Left ventricle myocardium inferior (tissue), 1 donor: ENCODE measurements at places on chromosomes 7 and 10. TPM values are rescaled to one million over a fixed set of nuclear protein-coding genes. Genes with fewer than 3 reads are reported as not detected.

DNA sequence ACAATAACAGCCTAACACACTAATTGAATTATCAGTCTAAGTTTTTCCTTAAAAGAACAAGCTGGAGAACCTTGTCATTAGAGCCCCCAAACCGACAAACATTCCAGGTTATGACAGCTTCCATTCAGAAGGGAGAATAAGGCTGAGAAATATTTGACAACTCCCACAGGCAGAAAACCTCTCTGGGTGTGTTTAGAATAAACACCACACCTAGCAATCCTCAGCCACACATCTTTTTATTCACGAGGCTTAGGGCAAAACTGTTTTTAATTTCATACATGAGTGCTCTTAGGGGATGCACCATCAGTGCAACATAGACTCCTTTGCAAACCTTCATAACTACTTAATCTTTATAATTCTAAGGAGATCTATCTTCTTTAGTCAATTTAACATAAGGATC is 24.2 kb downstream of the STN1 start:
- no peak for DNase-seq

DNA sequence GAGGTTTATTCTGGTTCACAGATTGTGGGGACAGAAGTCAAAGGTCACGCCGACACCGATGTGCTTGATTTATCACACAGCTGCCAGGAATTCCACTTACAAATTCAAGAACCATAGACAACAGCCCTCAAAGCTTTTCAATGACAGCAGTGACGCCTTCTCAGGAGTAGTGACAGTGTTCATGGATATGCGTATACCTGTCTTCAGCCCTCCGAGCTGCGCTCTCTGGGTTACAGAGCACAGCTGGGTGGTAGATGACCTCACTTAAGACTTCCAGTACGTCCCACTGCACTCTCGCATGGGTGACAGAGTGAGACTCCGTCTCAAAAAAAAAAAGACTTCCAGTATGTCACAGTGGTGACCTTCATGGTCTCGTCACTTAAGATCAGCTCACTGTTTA is 108.5 kb downstream of the TCERG1L start:
- DNase-seq: no peak

GRCh38 chr10:47088656-47089354 is 177.6 kb downstream of the PTPN20 start:
- DNase-seq: no peak

DNA sequence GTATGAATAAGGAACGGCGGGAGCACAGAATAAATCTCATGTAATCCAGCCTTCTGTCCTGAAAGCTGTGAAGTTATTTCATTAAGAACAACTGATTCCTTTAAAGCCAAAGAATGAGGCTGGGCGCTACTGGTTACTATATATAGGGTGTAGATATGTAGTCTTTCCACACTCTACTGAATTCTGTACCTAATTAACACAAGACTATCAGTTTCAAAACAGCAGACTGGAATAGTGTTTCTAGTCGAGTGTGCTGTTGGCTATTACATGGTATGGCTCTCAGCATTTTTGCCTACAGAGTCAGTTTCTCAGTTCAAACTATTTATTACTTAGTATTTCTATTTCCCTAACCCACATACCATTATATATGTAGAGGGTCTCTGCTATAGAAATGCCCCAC is 163.3 kb downstream of the THSD7A start:
- DNase-seq: no peak

DNA sequence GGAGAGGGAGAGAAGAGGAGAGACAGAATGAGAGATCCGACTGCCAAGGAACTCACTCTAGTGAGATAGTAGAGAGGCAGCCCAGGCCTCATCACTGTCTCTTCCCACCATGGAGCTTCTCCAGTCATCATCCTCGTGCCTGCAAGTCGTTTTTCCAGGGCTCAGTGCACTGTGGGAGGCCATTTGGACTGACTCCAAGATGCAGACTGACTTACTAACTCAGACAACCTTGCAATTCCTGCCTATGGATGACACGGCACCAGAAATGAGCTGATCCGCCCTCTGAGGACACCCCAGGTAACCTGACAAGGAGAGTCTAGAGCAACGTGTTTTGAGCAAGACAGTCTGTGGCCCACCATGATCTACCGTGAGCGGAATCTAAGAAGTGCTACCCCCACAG is 154.9 kb downstream of the GLI3 start:
- DNase-seq: no peak

DNA sequence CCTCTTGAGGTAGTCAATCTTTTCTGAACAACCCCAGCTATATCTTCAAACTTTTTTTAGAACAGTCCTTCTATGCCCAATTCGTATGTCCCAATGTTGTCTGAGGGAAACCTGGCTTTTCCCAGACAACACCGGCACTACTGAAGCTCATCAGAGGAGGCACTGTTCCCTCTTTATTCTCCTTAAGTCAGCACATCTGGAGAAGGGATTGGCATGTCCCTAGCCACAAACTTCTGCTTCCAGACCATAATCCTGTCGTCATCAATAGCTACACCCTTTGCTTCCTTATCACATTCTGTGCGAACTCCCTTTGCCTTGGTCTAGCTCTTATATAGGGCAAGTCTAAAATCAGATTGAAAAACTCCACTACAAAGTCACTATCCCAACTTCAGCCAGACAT is 22.9 kb downstream of the PON3 start:
- no peak for DNase-seq

DNA sequence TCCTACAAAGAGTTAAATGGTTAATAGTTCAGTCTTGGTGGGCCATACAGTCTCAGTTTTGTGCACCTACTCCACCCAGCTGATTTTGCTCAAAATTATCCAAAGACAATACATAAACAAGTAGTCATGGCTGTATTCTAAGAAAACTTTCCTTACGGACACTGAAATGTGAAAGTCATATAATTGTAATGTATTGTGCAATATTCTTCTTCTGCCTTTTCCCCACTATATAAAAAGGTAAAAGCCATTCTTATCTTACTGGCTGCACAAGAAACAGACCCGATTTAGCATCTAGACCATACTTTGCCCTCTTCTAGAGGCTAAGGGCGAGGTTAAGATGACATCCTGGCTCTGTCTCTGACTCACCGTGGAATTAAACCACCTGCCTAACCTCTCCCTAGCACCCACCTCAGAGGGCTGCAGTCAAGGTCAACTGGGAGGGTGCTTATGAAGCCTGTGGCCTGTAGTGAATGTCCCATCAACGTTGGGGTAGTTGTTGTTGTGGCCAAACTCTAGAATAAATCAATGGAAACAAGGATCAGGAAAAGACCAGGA is 63.8 kb upstream of the DOCK1 start:
- no peak for DNase-seq

DNA sequence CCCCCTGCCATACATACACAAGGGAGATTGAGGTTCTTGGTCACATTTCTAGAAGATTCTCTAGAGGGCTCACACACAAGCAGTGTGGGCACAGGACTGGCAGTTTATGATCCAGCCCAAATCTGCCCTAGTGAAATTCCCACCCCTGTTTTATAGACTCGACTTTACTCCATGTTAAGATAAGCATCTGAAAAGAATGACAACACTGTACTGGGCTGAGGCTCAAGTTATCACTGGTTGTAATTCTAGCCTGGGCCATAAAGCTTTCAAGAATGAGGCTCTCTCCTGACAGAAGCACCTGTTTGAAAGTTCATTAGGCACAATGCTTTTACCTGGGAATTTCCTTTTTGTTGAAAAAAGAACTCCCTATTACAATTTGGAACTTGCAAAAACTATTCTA is 195.6 kb upstream of the GLI3 start:
- DNase-seq: no peak

GRCh38 chr7:51666751-51667150 is 350.1 kb upstream of the COBL start:
- no peak for DNase-seq

- no peak for DNase-seq
Observed at GRCh38 chr7:22394739-22395138, 37.8 kb upstream of the RAPGEF5 start.

DNA sequence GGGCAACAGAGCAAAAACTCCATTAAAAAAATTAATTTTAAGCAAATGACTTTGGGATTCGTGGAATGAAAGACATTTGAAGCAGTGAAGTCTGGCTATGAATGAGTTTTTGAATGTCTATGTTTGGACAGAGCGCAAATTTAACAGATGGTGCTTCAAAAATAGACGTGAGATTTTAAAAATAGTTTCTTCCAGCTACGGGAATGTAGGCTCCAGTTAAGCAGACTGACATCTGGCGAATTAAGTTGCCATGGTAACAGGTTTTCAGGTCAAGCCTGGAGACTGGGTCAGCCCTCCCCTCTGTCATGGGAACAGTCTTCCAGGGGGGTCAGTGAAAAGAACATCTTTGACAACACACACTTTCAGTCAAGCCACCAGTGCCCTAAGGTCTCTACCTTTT is 62.0 kb downstream of the MYOF start:
- no peak for DNase-seq

DNA sequence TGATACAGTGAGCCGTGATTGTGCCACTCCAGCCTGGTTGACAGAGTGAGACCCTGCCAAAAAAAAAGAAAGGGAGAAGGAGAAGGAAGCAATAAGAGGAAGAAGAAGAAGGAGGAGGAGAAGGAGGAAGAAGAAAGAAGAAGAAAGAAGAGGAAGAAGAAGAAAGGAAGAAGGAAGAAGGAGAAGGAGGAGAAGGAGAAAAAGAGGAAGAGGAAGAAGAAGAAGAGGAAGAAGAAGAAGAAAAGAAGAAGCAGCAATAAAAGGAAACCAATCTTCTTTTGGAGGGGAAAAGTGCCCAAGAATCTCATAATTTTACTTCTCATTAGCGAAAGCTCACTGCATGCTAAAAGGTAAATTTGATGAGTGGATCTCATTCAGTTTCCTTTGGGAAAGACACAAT is 85.7 kb upstream of the GLCCI1 start:
- no peak for DNase-seq

GRCh38 chr7:158543840-158544239 is 43.8 kb downstream of the PTPRN2 start:
- no peak for DNase-seq

Gene TUBAL3
- total RNA-seq: 0.36 TPM

Gene PDZD7
- 0.27 TPM for total RNA-seq

Gene CPXM2
- total RNA-seq: 4.5 TPM

Gene CABCOCO1
- total RNA-seq: not detected

Gene PON1
- total RNA-seq: not detected

Gene LBX1
- not detected for total RNA-seq
